ENCODE measurements at places on chromosomes 11 and 22. TPM values are rescaled to one million over a fixed set of nuclear protein-coding genes. Genes with fewer than 3 reads are reported as not detected.

- no peak for DNase-seq
- no peaks in the 10 kb centered on the region for H3K27me3 ChIP-seq
- H3K4me1 ChIP-seq = peaks cover 6% of the 10 kb centered on the region
- H3K27ac ChIP-seq = no peak overlapping the region
- no peak overlapping the region for H3K4me3 ChIP-seq
- H3K36me3 ChIP-seq = no peaks in the 10 kb centered on the region
Observed at GRCh38 chr22:38957808-38958650, 620 bp downstream of the APOBEC3A start.

DNA sequence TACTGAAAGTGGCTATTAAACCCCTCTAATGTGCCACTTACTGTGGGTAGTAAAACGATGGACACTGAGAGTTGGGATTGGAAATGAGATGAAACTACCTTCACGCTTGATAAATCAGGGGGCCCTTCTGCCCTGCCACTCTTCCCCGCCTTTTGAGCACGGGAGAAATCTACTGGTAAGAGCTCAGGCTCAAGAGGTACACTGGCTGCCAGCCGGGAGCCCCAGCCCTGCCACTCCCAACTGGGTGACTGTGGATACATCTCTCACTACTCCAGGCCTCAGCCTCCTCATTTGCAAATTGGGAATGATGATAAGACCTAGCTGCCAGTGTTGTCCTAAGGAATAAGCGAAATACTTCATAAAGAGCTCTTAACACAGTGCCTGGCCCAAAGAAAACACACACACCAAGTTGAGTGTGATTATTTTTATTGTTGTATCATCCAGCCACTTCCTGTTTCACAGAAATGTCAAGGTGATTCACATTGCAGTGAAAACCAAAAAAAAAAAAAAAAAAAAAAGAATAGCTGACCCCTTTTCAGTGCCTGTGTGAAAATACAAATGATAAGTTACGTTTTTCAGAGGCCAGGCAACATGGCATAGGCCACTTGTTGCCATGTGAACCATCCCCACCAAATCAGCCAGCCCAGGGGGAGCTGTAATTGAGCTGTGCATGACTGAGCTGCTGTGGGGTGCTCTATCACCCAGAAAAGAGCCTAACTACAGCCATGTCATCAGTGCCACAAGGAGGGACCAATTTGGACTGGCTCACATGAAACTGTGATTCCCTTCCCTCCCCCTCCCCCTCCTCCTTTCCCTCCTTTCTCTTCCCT, 4.4 kb upstream of the ZNRD2 start:
- no peaks in the 10 kb centered on the region for H3K27me3 ChIP-seq
- H3K4me1 ChIP-seq = peaks cover 39% of the 10 kb centered on the region
- peak; percentile 94 for DNase-seq
- peak overlapping the region; percentile 69 for H3K27ac ChIP-seq

DNA sequence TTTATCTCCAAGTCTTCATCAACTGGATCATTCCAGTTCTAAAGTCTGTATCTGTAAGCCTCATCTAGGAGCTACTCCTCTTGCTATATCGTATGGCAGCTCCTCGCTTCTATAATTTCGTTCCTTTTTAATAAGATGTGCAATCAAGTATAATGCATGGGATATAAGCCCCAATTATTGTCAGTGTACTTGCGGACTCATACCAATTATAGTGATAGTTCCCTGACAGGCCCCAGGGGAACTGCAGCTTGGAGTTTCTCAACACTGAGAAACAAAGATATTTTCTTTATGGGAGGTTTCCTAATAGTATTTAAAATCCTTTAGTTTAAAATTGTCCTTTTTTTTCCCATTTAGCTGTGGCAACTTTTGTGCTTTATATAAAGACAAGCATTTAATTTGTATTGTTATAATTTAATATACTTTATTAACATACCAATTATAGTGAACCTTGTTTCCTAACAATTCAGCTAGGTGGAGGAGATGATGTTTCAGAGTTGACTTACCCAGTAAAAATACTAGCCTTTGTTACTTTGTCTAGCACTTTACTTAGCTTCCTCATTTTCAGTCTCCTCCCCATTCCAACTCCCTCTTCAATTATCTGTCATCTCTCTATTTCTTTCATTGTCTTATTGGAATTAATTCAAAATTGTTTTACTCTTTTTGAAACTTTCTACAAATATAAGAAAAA, 25.3 kb upstream of the DDX17 start:
- DNase-seq = no peak
- H3K27me3 ChIP-seq = no peaks in the 10 kb centered on the region
- no peaks in the 10 kb centered on the region for H3K4me1 ChIP-seq

DNA sequence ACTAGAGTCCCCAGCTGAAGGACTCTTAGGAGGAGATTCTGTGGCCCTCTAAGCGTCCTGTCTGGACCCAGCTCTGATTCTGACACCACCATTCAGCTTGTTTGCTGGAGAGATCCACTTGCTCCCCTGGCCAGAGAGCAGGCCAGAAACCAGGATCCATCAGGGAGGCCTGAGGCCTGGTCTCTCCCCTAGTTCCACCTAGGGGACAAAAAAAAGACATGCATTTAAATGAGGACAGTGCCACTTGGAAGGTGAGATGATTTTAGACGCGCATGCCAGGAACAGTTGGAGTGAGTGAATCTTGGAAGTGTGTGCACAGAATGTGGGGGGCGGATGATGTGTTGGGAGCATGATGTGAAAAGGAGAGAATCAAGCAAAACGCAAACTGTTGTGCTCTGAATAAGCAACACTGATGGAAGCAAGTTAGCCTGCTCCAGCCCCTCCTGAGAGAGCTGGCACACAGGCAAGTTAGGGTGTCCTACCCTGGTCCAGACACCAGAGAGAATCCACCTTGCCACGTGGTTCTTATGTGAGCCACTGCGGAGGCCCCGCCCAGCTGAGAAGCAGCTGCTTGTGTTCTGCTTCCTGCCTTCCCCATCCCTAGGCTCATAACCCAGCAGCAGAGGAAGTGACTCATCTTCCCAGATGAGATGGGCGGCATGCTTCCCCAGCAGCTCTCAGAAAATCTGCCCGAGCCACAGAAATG, 8.0 kb upstream of the SLCO2B1 start:
- H3K4me3 ChIP-seq = no peak overlapping the region
- no peaks in the 10 kb centered on the region for H3K27me3 ChIP-seq
- no peaks in the 10 kb centered on the region for H3K36me3 ChIP-seq
- no peak overlapping the region for H3K27ac ChIP-seq
- H3K4me1 ChIP-seq = peaks cover 12% of the 10 kb centered on the region

MMP7 gene
- not detected for total RNA-seq

OR6A2 gene
- 0.89 TPM for total RNA-seq

All from thyroid gland (tissue), 4 donors.